ENCODE measurements at places on chromosomes 7 and 10.

DNA sequence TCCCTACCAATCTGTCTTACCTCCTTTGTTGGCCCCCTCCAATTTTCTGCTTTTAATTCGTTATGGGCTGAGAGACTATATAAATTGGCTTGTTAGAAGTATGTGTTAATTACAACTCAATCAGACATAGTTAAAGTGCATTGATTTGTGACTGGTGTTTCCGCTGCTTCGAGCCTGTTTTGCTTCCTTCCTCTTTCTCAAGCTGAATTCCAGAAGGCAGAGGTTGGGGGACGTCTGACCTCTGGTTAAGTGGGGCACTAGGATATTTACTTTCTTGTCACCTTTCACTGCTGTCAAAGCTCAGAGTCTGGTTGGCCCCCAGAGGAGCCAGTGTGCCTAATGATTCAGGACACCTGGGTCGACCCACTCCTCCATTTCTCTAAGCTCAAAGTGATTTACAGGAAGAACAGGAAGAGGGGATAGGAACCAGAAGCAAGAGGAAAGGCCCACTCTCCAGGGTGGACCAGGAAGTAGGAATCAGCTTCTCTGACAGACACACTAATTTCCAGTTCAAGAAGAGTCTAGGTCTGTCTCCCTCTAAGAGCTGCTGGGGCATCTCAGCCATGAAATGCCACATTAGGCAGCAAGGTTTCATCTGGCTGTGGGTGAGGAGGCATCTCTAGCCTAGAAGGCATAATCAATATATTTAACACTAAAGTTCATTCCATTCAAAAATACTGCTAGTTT is 397.2 kb upstream of the NPVF start:
- no peak for DNase-seq

- DNase-seq, result peak; percentile 25
These were observed 975 bp upstream of the USP54 start for GRCh38 chr10:73591935-73592699.

DNA sequence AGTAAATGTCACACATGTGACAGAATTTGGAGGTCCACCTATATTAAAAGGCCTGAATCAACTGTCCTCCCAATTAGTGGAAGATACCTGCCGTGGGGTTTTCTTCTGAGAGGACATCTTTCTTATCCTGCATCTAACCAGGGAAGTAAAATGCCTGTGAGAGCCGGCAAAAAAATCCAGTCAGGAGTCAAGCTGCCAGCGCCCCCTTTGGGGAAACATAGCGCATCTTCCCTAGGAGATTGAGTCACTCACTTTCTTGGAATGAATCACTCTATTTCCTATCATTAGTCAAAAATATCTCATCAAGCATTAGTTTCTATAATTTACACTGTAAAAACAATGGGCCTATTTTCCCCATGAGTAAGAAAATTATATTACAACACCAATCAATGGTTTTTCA is 66.4 kb upstream of the ANK3 start:
- no peak for DNase-seq

DNA sequence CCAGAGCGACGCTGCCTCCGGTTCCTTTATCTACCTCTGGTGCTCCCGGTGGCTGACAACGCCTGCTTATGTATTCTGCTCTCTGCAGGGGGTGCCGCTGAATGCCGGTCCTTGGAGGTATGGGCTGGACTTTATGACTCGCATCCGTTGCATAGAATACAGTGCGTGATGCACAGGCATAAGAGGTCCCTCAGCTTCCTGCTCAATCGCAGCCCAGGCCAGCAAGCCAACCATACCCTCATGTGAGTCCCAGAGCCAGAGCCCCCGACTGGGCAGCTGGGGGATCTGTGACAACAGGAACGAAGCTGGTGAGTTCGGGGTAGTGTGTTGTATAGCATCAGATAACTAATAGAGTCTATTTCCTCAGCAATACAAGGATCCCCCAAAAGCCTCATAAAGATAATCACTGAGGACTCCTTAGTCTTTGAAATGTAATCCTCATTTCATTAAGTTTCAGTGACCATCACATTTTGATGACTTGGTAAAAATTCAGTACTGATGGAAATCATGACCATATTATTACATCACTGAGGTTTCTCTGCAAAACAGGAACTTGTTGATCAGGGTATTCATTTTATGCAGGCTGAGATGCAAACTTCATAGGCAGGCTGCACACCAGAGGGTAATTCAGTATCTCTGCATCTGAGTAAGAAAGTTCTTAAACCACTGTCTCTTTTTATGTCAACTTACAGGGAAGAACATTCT is 607.8 kb downstream of the PTPRN2 start:
- no peak for DNase-seq

DNA sequence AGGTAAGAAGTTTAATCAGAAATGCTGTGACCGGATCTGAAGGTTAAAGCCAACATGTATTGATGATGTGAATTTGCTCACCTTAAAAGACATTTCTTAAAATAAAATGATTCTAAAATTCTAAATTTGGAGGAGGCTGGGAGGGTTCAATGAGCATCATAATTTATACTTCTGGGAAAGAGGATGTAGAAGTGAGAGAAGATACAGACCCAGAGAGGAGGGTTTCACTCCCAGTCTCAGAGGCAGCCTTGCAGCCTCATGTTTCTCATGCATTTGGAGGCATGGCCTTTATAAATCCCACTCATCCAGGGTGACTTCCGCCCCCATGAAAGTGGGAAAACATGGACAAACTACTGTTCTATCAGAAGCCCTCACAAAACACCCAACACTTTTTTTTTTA is 305.6 kb upstream of the PITRM1 start:
- DNase-seq, result no peak

GRCh38 chr10:75613685-75614504 is 182.5 kb downstream of the LRMDA start:
- DNase-seq, result no peak

DNA sequence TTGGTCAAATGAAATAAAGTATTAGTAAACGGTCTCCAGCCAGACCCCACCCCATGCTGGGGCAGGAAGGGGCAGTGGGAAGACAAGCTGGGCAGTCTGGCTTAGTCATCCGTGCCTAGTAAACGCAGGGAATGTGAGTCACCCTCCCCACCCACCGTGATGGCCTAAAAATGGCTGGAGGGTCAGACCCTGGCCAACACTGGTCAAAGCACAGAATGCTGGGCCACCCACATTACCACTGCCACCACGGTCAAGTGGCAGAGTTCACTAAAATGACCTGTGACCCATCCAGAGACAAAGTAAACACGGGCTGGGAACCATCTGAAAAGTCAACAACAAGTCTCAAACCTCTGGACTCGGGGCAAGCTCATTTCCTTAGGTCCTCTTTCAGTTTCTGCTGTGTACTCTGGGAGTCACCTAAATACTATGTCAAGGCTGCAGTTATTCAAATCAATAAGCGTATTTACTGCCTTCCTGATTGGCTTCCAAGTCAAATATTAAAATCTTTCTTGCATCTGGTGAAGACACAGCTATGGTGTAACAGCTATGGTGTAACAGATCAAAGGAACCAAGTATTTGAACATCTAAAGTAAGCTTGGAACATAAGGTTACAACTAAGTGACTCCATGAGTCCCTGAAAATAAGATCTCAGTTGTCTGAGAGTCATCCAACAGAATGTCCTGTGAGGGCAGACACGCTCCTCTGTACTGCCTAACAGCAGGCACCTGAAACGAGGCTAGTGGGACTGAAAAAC is 3.0 kb downstream of the ZFAND2A start:
- no peak for DNase-seq

DNA sequence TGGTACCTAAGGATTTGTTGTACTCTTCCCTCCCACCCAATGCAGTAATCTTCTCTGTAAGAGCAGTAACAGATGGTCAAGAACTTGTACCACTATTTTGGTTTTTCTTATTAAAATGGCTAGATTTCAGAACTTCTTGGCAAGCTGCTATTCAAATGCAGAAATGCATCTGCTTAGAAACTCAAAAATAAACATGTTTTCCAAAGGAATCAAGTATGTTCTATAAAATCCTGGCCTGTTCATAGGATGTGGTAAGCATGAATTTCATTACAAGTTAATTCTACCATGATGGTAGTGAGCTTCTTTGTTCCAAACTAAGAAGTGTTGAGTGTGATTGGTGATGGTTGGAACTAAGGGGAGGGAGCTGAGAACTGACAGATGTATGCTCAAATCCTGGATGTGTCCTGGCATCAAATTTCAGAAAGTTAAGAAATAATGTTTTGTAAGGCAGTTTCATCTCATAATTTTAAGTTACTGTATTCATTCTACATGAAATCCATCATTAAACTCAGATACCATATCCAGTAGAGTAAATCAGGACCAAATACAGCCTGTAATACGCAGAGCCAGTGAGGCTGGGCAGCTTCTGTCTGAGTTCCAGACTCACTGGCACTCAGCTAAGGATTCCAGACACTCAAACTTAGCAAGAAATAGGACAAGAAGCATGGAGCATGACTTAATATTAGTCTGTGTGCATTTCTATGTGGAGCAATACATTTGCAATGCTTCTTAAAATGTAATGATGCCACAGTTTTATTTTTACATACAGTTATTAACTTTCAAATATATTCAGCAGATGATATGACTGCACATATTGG is 119.6 kb downstream of the TES start:
- no peak for DNase-seq

DNA sequence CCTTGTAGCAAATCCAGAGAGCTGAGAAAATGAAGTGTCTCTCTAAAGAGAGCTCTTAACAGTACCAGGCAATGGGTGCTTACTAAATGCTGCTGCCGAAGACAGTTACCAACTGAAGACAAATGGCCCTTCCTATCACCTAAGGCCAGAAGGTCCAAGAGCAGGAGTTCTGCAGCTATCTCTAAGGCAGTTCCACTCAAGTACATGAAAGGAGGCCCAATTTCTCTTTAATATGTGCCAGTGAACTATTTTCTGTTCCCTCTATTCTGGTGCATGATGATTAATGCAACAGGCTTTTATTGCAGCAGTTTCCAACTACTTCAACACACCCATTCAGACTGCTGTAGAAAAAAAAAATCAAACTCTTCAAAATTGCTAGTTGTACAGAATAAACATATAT is 122.5 kb downstream of the SLC25A13 start:
- DNase-seq, result no peak

DNA sequence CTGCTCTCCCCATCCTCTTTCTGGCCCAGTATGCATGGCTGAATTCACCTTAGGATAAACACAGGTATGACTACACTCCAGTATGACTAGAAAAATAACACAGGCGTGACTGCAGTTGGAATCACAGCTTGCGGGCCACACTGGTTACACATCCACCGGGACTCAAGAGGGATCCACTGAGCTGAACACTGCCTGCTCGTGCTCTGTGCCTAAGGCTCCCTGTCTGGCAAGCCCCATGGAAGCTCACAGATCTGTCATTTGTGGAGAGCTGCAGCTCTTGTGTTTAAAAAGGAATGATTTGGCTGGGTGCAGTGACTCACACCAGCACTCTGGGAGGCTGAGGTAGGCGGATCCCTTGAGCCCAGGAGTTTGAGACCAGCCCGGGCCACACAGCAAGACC is 26.8 kb downstream of the VOPP1 start:
- DNase-seq, result no peak

- DNase-seq, result no peak
These were observed 56.7 kb downstream of the EGFR start for GRCh38 chr7:55075464-55076021.

DNA sequence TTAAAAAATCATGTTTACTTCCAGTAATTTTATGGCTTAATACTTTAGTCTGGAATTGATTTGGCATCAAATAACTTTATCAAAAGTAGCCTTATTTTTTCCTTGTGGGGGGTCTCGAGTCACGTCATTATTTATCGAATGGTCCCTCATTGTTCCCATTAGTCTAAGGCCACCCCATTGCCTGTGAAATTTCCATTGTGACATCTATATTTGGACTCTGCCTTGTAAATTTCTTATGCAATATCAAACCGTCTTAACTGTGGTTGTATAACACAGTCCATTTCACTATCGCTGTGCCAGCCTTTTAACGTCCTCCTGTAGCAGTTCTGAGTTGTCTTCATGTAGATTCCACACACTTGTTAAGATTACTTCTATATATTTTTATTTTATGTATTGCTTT is 103.9 kb upstream of the RET start:
- no peak for DNase-seq

DNA sequence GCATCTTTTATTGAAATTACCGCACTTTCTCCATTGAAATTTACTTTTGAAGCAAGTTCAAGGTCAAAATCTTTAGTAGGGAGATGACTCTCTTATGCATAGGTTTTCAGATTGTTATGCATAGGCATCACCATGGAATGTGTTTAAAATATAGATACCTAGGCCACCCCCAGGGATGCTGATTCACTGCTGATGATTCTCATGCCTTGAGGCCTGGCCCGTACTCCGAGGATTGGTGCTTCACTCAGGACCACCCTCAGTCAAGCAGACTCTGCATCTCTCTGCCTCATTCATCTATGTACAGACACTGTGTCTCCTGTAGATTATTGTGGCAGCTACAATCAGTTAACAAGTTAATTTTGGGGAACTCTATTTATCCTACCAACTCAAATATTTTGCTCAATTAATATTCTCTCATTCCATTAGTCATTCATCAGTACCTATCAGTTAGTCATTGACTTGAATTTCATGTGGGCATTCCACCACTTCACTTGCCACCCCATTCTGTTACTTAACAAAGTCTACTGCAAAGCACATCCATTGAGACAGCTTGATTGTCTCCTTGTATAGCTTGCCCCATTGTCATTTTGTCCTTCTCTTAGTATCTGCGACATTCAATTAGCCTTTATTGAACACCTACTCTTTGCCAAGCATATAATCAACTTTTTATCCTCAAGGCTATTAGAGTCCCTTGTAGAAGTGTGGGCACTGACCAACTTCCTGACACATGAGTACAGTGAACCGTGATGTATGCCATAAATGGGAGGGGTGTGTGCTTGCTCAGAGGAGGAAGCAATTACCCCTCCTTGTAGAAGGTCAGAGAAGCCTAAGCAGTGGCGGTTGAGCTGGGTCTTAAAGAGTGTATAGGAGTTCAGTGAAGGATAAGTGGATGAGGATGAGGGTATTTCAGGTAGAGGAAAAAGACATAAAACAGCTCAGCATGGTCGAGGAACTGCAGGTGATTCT is 255.6 kb upstream of the BMPER start:
- DNase-seq, result no peak

GRCh38 chr7:20199015-20199737 is 18.0 kb downstream of the MACC1 start:
- DNase-seq, result peak; percentile 79

DNA sequence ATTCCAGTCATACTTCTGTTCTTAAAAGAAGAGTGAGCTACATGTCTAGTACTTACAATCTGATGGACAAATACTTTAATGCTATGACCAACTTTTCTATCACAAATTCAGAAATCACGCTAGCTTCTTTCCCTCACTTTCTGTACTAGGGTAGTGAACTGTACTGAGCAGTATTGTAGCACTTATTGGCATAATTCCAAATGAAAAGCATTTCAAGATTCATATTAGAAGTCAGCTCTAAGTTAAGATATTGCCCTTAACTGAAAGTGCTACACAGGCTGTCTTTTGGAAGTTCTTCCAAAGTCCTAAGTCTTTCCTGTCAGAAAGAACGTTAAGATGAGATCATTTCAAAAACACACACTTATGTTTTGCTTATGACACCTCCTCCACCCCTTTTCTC is 13.4 kb downstream of the P4HA1 start:
- no peak for DNase-seq

DNA sequence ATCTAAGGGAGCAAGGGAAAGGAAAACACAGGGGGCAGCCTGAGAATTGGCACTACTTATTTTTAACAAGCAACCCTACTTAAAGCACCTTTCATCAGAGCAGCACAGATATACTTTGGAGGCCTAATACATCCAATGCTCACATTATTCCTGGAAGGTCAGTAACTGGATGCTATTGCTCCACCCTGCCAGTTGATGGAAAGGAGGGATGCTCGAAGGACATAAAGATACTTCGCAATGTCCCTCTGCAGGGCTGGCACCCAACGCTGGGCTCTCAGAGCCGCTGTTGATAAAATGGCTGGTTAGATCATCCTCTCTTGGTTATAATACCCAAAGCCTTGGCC is 307.9 kb upstream of the AOAH start:
- DNase-seq, result no peak
